ENCODE measurements at places on chromosomes 6 and 20.

DNA sequence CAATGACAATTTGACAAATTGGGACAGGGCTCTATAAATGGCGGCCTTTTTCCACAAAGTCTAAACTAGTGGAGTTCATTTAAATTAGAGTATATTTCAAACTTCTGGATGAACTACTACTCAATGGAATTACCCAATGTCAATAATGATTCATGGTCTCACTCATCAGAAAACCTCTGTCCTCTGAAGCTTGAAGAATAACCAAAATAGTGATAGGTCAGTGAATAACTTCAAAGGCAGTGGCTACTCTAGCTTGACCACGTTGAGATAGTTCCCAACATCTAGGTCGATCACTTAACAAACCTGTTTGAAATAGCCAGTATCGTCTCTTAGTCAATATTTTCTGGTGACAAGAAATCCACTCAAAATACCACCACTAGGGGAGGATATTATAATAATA lies 197.6 kb downstream of the HDGFL1 start:
- no peak overlapping the region for H3K4me3 ChIP-seq
- no peaks in the 10 kb centered on the region for H3K36me3 ChIP-seq
- H3K27me3 ChIP-seq, result no peaks in the 10 kb centered on the region
- DNase-seq, result no peak
- H3K4me1 ChIP-seq, result no peaks in the 10 kb centered on the region

DNA sequence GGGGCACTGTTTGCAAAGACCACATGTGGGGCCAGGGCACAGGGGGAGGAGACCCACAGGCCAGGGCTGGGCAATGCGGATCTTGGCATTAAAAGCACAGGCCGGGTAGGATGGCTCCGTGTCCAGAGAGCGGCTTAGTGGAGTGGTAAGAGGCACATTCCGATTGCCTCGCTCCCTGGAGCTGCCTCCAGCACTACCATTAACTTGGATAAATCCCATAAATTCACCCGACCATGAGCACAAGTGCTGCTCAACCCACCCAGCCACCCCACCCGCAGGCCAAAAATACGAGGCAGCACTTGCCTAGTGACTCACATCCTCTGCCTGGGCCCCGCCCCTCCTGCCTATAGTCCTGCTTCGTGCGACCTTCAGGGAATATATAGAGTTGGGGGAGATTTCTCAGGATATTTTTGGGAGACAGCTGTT lies 67.5 kb upstream of the QKI start:
- H3K36me3 ChIP-seq, result no peaks in the 10 kb centered on the region
- no peak for DNase-seq
- no peaks in the 10 kb centered on the region for H3K27me3 ChIP-seq

DNA sequence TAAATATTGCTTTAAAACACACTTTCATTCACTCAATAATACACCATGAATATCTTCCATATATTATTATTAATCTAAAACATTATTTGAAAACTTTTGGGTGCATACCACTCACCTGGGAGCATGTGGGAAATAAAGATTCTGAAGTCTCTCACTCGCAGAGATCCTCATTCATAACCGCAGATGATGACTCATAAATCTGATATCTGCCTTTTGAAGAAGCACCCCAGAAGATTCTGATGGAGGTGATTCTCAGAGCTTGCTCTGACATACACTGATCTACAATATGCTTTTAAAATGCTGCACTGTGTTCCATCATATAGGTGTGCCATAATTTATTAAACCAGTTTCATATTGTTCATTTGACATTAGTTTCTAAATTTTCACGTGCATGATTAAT lies 135.0 kb upstream of the SGK1 start:
- no peak overlapping the region for H3K4me3 ChIP-seq
- no peak overlapping the region for H3K27ac ChIP-seq
- no peaks in the 10 kb centered on the region for H3K4me1 ChIP-seq

DNA sequence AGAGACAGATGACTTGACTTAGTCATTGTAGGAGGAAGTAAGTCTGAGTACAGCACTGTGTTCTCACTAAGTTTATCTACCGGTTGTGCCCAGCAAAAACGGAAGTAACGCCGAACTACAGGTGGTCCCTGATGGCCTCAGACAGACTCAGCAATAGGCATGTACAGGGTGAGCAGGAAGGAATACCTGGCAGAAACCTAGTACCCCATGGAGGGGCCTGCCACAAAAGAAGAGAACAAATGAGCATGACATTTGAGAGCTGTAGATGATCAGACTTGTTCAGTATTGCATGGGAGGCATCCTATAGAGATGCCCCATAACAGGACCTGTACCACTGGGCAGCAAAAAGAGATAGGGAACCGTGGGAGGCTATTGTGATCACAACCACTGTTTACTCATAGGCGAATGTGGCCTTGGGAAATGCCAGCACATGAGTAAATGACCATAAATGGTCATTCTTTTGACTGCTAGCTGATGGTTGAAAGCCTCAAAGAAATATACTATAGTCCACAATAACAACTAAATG lies 106.4 kb upstream of the TAB2 start:
- DNase-seq, result no peak
- no peaks in the 10 kb centered on the region for H3K4me1 ChIP-seq
- H3K27ac ChIP-seq, result no peak overlapping the region
- H3K27me3 ChIP-seq, result no peaks in the 10 kb centered on the region
- H3K36me3 ChIP-seq, result no peaks in the 10 kb centered on the region
- H3K4me3 ChIP-seq, result no peak overlapping the region

- H3K4me3 ChIP-seq, result no peak overlapping the region
- no peak overlapping the region for H3K27ac ChIP-seq
- no peaks in the 10 kb centered on the region for H3K4me1 ChIP-seq
- H3K27me3 ChIP-seq, result peaks cover 95% of the 10 kb centered on the region
- no peaks in the 10 kb centered on the region for H3K36me3 ChIP-seq
Observed at GRCh38 chr6:27290065-27290849, 21.8 kb downstream of the POM121L2 start.

DNA sequence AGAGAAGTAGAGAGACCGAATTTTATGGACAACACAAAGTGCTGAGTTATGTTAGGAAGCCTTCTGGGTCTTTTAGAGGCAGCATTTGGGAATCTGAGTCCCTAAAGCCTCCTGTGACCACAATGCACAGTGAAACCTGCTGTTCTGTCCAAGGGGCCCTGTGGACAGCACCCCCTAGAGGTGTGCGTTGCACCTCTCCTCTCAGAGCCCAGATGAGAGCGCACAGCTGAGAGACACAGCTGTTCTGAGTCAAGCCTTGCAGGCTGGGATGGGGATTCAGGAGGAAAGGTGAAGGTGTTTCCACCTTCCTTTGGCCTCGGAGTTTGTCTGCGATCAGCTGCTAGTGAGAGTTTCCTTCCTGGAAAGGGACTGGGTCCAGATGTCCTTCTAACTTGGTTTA lies 13.0 kb downstream of the PCK1 start:
- no peak overlapping the region for H3K27ac ChIP-seq
- H3K27me3 ChIP-seq, result no peaks in the 10 kb centered on the region
- no peaks in the 10 kb centered on the region for H3K4me1 ChIP-seq
